ENCODE measurements at places on chromosomes 12 and 14. TPM values are rescaled to one million over a fixed set of nuclear protein-coding genes. Genes with fewer than 3 reads are reported as not detected.

The AHNAK2 gene
- 3.7 TPM for total RNA-seq

The RTL1 gene
- not detected for total RNA-seq

The PIWIL1 gene
- not detected for total RNA-seq

The SRRM4 gene
- not detected for total RNA-seq

The WIF1 gene
- total RNA-seq: not detected

The MMP14 gene
- total RNA-seq: 370 TPM

The CLEC4D gene
- not detected for total RNA-seq

The SLCO1B1 gene
- total RNA-seq: not detected

The DTX3 gene
- 14.5 TPM for total RNA-seq

The TMPRSS12 gene
- not detected for total RNA-seq

The PLBD1 gene
- total RNA-seq: 1.4 TPM

The HDAC7 gene
- total RNA-seq: 9.0 TPM

The ITGB7 gene
- total RNA-seq: 2.7 TPM

The EML5 gene
- under 0.01 TPM for total RNA-seq

The ABCC9 gene
- not detected for total RNA-seq

The CBLN3 gene
- total RNA-seq: 0.46 TPM

The HHIPL1 gene
- 1.3 TPM for total RNA-seq

The EFS gene
- 0.77 TPM for total RNA-seq

The SLCO1B3 gene
- not detected for total RNA-seq

The GRIN2B gene
- 0.33 TPM for total RNA-seq

The ASB2 gene
- total RNA-seq: 1.7 TPM

The RD3L gene
- not detected for total RNA-seq

The LHX5 gene
- total RNA-seq: not detected

The CEP170B gene
- total RNA-seq: 17.9 TPM

The LMO3 gene
- total RNA-seq: 0.33 TPM

The TAS2R7 gene
- total RNA-seq: not detected

The HCAR1 gene
- 0.33 TPM for total RNA-seq

The DGLUCY gene
- total RNA-seq: 20.2 TPM
